ENCODE measurements at places on chromosomes 7 and 10.

- DNase-seq: no peak
Measured at GRCh38 chr7:106552645-106553445, 108.1 kb downstream of the CCDC71L start.

GRCh38 chr7:142587578-142588191 lies 161.6 kb upstream of the PRSS1 start:
- DNase-seq: no peak

- DNase-seq: peak; percentile 43
Measured at GRCh38 chr10:35127289-35127891, 744 bp downstream of the CREM start.

DNA sequence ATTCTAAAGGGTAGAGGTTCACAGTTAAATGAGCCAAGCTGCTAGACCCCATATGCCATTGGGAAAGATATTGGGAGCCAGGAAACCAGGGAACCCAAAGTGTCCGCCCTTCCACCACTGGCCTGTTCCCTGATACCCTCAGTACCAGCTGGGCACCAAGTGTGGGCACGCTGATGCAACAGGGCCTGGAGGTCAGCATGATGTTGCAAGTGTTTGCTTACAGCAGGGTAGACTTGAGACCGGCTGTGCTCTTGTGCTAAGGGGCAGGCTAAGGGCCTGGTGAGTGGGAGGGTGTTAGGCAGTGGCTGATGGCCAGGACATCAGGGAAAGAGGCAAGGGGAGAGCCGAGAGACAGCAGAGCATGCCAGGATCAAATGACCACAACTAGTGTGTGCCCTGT lies 21.0 kb upstream of the MYL7 start:
- DNase-seq: no peak

DNA sequence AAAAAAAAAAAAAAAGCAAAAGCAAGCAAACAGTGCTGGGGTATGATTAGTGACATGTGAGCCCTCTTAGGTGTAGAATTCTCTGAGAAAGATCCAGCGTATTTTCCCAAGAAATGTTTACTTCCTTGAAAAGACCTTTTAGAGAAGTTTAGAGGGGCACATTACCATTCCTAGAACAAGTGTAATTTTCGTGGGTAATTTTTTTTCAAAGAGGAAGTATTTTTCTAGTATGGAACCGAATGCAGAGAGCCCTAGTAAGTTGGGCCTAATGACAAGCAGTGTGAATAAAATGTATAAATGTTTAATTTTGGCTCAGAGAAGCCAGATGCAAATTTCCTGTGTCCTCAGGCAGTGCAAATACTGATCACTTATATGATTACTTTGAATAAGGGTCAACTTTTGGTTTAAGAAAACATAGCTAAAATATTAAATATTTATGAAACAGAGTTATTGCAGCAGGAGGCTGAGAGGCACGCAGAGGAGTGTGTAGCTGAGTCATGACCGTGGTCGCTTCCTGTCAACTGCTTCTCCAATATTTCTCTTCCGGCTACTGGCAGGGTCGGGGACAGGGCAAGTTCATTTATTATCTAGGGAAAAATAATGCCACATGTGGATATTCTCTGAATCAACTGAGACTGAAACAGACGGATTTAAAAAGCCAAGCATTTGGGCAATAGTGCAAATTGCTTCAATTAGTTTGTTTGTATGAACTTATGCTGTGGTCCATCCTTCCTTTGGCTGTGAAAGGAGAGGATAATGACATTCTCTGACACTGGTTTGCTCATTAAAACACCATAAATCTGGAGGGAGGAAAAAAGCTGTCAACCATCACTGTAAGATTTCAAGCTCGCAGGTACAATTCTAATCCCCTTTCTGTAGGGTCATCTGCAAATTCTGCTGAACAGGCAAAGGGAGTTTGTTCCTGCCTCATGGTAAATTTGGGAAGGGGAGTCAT lies 495.2 kb downstream of the GLRX3 start:
- no peak for DNase-seq

DNA sequence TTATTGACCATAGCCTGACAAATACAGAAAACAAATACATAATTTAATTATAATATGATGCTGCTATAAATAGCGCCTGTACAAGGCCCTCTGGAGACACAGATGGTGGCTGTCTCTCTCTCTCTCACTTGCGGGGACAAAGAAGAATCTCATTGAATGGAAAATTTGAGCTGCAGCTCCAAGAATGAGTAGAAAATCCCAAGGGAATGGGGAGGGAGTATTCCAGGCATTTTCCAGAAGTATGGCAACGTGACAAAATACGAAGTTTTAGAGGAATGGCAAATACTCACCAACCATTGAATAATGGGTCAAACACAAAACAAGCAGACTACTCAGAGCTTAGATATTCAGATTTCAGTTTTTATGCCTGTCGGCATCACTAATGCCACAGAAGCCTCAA lies 179.9 kb downstream of the NRP1 start:
- no peak for DNase-seq

DNA sequence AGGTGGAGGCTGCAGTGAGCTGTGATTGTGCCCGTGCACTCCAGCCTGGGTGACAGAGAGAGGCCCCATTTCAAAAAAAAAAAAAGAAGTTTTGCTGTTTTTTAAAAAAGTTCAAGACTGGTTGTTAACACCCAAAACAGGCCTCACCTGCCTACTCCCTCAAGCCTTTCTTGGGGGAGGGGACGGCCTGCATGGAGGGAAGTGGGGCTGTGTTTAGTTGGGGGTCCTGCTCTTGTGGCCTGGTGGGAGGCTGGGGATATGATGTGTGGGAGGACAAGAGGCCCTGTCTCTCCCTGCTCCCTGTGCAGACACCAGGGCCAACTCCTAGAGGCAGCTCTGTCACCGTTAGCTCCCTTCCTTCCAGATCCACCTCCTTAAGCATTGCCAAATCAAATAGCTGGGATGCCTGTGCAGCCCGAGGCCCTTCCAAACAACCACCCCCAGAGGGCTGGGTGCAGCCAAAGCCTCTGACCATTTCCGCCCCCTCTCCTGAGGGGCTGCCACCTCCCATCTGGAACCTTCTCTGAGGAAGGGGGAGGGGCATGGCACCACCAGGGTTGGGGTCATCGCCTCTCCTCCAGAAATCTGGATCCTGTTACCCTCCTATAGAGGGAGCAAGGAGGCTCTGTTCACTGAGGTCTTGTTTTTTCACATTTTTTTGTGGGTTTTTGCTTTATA lies 32.9 kb upstream of the ANKRD2 start:
- DNase-seq: no peak

GRCh38 chr7:53988376-53988775 lies 553.8 kb upstream of the VSTM2A start:
- DNase-seq: no peak

GRCh38 chr7:81143856-81144255 lies 225.0 kb upstream of the SEMA3C start:
- DNase-seq: no peak
